ENCODE measurements at places on chromosomes 5 and 9. TPM values are rescaled to one million over a fixed set of nuclear protein-coding genes. Genes with fewer than 3 reads are reported as not detected.

- DNase-seq, result no peak
These were observed 148.1 kb downstream of the KDM4C start for GRCh38 chr9:6905850-6906375.

DNA sequence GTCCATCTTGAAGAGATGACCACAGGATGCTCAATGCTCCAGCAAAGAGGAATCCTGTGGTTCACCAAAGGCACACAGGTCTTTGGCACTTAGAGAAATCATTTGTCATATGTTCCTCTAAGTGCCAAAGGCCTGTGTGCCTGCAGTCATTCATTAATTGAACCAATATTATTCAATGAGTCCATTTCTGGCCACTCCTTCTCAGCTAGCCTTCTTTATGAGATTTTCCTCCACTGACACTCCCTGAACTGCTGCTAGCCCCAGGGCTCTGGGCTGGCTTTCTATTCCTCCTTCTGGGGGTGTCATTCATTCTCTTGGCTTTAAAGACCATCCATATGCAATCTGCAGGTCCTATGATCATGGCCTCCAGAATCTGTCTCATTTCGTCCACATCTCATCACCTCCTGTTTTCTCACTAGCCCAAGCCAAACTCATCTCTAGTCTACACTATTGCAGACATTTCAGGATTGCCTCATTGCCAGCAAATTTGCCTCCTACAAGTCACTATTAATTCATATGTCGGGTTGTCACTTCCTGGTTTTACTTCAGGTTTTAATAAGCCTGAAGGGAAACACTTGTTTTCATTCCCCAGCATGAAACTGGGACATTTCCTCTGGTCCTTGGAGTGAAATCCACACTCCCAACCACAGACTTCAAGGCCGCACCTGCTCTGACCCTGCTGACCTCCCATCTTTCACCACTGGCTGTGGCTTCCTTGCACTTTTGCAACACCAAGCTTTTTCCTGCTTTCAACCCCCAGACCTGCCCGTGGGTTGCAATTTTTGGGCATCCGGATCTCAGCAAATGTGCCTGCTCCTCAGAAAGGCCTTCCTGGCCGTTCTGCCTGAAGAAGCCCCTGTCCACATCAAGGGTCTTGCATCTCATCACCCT, 35.1 kb downstream of the KCNIP1 start:
- no peak for DNase-seq

GRCh38 chr5:111255169-111255568, 31.0 kb downstream of the CAMK4 start:
- no peak for DNase-seq

CTSV gene
- total RNA-seq, result 0.33 TPM

KCNN2 gene
- not detected for total RNA-seq

KIF4B gene
- total RNA-seq, result not detected

Measured in activated naive CD8-positive, alpha-beta T cell treated with anti-CD3 and anti-CD28 coated beads, Interleukin-2, amount 10 ng/mL, durations not matched to agents 7 days and 5 days (primary cell).